ENCODE measurements at places on chromosomes 2 and 18.

- peak; percentile 10 for DNase-seq
Measured at GRCh38 chr2:17752892-17753802, 463 bp downstream of the SMC6 start.

GRCh38 chr2:221527776-221528309 is 44.3 kb downstream of the EPHA4 start:
- no peak for DNase-seq

- no peak for DNase-seq
Measured at GRCh38 chr18:46152436-46152807, 48.2 kb downstream of the HAUS1 start.

DNA sequence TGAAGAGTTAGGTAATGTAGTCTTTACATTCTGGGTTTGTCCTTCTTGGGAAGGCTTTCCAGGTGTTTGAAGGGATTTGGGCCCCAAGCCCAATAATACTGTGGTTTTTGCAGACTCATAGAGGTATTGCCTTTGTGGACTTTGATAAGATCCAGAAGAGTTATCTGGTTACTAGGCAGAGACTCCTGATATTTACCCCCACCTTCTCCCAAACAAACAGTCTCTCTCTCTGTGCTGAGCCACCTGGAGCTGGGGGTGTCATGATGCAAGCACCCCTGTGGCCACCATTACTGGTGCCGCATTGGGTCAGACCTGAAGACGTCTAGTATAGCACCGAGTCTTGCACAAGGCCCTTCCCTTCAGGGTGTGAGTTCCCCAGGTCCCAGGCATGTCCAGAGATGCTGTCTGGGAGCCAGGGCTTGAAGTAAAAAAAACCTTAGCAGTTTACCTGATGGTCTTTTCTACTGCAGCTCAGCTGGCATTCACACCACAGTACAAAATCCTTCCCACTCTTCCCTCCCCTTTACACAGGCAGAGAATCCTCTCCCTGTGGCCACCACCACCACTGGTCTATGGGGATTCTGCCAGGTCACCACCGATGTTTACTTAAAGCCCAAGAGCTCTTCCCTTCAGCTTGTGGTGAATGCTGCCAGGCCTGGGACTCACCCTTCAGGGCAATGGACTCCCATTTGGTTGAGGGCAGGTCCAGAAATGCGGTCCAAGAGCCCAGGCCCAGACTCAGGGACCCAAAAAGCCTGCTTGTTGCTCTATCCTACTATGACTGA is 22.2 kb upstream of the FAM228A start:
- no peak for DNase-seq
